ENCODE measurements at places on chromosomes 12 and 14.

- DNase-seq: no peak
Observed at GRCh38 chr12:24661657-24662096, 287.2 kb downstream of the BCAT1 start.

DNA sequence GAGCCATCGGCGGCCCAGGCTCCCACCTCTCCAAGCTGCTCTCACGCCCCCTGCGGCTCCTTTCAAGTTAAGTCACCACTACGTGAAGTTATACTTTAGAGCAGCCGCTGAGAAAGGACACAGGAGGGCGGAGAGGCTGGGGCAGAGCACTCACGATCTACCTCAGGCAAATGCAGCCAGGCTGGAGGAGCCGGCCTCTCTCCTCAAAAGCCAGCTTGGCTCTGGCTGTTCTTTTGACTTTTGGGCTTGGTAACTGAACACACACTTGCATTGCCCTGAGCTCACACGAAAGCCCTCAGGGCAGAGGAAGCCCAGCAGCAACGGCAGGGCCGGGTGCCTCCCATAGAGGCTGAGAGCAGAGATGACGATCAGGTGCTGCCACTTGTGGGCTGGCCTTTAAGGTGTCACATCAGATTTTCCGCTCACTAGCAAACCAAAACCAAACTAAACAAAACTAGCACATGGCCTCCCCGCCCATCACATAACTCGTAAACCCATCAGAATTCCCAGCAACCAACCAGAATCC lies 75.2 kb downstream of the PITPNM2 start:
- DNase-seq: peak; percentile 82

DNA sequence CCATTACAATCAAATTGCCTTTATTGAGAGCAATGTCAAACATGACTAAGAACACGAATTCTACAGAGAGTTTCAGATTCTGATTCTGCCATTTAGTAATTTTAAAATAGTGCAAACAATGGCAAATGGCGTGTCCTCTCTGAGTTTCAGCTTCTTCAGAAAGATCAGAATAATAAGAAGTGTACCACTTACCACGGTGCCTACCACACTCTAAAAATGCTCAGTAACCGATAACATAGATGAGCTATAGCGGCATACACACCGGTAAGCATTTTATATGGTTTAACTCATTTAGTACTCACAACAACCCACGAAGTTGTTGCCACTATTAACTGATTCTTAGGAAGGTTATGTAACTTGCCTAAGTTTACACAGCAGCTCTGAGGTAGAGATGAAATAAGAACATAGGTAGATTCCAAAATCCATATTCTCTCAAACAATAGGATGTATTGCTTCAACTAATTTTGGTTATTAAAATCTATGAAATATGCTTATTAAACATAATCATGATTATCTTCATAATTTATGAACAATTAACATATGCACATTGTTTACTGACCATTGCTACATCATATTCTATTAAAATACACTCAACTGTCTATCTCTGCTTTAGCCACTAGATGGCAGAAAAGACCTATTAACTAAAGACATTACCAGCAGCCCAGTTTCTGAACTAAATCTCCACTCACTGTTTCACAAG lies 38.3 kb downstream of the SLC6A15 start:
- peak; percentile 58 for DNase-seq

GRCh38 chr12:9717070-9717925 lies 15.6 kb downstream of the CLECL1 start:
- DNase-seq: no peak

DNA sequence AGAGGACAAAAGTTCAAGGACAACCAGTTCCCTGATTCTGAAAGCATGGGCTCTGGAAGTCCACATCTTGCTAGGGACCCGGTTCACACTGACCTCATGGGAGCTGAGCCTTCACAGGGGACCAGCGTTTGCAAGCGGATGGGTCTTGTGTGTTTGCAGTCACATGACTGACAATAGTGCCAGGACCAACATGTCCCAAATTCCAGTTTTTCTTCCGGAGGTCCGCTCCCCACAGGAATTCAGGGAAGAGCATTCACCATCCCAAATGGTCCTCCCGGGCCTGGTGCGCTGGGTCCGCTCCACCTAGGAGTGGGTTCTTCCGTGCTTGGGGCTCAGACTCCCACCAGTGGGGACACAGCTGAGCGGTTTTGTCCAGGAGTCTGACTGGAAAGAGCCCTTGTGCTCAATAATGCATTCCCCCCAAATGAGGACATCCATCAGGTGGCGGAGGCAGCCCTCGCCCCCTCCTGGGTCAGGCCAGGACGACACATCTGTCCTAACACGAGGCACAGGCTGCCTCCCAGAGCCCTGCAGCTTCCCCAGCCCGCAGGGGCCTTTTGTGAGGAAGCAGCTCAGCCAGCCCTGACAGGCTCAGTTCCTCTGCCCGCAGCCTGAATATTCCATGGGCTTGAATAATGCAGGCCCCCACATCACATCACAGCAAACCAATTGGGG lies 91.8 kb upstream of the BCL11B start:
- DNase-seq: no peak

DNA sequence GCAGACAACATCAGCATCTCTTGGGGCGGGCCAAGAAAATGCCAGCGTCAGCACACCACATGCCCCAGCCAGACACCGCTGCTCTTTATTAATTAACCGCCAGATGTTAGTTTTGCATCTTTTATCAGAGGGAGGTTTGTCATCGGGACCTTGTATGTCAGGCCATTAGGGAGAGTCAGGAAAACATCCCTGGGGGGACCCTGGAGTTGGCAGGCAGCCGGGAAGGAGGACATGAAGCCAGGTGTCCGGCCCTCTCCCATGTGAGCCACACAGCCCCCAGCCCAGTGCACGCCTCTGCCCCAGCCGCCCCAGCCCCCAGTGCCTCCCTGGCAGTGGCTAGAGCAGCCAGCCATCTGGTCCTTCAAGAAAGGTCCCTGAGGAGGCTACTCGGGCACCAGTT lies 56.9 kb upstream of the FAM222A start:
- DNase-seq: no peak

DNA sequence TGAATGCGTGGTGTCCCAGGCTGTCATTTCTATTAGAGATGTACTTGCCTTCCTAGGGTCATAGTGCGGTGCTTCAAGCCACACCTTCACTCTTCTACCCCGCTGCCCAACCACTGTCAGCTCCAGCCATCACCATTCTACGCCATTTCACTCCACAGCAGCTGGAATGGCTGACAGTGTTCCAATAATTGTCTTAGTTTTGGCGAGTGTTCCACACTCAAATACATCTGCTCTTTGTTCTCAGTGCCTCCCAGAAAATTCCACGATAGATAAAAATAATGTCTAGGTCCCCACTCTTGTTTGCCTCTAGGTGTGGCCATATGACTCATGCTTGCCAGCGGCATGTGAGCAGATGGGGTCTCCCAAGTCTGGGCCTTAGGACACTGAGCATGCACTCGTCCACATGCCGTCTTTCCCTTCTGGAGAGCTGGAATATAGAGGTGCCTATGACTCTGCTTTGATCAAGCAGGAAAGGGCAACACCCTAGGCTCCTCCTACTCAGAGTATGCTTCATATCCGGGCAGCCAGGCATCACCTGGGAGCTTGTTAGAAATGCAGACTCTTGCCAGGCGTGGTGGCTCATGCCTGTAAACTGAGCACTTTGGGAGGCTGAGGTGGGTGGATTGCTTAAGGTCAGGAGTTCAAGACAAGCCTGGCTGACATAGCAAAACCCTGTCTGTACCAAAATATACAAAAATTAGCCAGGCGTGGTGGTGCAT lies 163.0 kb downstream of the BRMS1L start:
- no peak for DNase-seq

GRCh38 chr12:130715150-130715997 lies 725 bp downstream of the RIMBP2 start:
- no peak for DNase-seq

GRCh38 chr14:96053600-96054381 lies 14.6 kb downstream of the C14orf132 start:
- DNase-seq: no peak

- DNase-seq: peak; percentile 3
Observed at GRCh38 chr14:38016497-38016896, 191.2 kb upstream of the SSTR1 start.

DNA sequence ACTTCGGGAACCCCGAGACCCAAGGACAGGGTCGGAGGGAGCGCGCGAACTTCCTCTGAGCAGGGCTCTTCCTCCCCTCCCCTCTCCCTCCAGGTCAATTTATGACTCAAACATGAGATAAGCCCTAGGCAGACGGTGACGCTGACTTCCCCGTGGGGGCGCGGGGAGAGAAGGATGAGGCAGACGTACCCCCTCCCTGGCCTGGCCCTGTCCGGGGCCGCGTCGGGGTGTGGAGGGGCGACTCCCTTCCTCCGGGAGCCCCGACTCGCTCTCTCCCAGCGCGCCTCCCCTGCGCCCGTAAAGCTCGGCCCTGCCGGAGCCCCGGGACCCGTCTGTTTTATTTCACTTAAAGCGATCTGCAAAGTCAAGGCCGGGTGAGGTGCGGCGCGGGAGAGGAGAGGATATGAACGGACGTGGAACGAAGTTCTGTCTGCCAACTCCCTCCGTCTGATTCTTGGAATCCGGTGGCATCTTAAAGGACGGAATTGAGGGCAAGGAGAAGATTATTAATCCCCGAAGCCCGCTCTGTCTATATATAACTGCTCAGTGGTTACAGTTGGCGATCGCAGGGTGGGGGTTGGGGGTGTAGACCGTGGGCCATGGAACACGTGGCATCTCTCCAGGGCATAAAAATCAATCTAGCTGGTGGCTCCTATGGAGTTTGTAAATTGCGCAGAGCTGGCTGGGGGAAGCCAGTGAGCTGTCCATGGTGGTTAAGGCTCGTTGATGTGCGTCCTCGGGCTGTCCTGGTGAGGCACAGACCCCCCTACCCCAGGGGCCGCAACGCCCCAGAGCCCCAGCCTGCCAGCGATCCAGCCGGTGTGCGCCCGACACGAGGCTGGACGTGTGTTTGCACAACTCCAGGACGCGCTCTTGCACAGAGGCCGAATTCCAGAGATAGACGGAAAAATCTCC lies 2.9 kb upstream of the PTHLH start:
- DNase-seq: no peak

GRCh38 chr14:33689680-33690079 lies 261.2 kb downstream of the EGLN3 start:
- no peak for DNase-seq

DNA sequence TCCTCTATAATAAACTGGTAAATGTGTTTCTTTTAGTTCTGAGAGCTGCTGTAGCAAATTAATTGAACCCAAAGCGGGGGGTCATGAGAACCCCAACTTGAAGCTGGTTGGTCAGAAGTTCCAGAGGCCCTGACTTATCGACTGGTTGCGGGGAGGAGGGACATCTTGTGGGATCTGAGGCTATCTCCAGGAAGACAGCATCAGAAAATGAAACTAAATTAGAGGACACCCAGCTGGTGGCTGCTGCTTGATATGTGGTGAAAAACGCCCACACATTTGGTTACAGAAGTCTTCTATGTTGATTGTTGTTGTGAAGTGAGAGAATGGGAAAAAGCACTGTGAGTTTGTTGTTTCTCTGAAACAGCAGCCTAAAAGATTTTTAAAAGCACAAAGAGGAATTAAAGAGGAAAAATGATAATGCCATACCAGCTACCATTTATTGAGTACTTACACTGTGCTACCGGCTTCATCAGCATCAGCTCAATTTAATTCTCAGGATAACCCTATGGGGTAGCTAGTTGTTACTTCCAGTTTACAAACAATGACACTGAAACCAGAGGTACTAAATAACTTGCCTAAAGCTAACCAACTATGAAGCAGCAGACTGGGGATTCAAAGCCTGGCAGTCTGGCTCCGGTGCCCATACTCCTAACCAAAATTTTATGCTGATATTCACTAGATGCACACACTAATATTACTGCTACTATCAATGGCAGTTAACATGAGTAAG lies 24.3 kb downstream of the DDX24 start:
- peak; percentile 58 for DNase-seq

GRCh38 chr12:26370098-26370497 lies 174.7 kb downstream of the SSPN start:
- no peak for DNase-seq

DNA sequence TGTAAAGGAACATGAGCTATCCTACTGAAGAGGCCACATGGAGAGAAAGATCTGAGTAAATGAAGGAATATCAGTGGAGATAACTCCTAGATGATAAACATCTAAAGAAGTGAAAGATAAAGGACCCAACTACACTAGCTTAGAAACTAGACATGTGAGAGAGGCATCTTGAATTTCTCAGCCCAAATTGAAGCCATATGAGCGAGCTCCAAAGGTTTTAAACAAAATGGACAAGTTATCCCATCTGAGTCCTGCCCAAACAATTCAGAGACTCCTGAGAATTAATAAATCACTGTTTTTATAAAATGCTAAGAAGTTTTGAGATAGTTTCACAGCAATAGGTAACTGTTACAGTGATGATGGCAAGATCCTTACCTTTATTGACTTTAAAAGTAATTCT lies 438.9 kb downstream of the NAV3 start:
- DNase-seq: no peak

DNA sequence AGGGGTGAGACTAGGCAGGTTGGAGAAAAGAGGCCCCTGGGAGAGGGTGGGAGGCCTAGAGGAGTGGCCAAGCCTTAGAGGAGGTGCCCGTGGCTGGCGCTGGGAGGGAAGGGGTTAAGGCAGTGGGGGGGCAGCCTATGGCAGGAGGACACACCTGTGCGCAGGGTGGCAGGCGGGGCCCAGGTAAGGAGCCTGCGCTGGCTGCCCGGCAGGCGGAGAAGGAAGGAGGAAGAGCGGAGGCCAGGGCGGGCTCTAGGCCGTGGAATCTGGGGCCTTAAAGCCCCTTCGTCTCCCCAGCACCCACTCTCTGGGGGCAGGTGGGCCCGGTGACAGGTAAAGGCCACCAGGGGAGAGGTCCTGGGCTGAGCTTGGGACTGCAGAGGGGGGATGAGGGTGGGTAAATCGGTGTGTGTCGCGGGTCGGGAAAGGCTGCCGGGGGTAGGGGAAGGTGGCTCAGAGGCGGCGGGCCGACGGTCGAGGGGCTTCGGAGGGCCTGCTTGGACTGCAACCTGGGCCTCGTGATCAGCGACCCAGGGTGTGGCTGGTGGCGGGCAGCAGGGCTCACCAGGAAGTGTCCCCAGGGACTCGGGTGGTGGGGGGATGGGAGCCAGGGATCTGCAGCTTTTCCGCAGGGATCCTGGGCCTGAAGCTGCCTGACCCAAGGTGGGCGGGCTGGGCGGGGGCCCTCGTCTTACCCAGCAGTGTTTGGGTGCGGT lies 7.3 kb downstream of the PHB2 start:
- no peak for DNase-seq

GRCh38 chr12:10409392-10409791 lies at the start of gene KLRC4:
KLRC4 (minus strand) TSS chr12:10409757; CDS start chr12:10409575, 182 bp downstream.
- DNase-seq: no peak

GRCh38 chr14:94394581-94395207 lies 6.3 kb upstream of the SERPINA1 start:
- no peak for DNase-seq

DNA sequence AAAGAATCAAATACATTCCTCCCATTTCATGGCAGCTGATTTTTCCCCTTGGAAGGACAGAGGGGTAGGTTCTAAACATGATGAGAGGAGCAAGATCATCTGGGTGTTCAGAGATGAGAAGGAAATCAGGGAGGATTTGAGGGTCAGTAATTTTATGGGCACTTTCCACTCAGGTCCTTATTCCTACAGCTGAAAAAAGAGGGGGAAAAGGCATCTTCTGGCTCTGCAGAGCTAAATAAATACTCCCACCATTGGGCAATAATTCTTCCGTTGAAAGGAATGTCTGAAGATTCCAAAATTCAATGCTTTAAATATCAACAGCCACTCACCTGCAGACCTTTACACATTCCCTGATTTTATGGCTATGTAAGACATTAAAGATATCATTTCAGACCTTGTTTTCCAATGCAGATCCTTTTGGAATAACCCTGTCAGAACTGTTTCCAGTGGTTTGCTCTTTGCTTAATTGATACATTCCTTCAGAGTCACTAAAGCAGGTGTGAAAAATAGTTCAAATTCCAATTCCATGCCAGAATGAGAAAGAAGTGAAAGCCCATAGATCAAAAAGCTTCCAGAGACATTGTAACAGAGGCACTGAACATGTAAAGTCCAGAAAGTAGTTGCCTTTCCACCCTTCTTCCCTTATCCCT lies 233.3 kb upstream of the KRR1 start:
- DNase-seq: no peak

Measured in activated CD4-positive, alpha-beta T cell treated with anti-CD3 and anti-CD28 coated beads, Interleukin-2, Interleukin-6, amounts not matched to agents 100 ng/mL and 50 ng/mL, durations not matched to agents 16 hours and 8 hours (primary cell).